ENCODE measurements at places on chromosomes 16 and 17.
A peak's percentile ranks its signal among the peaks of the same experiment; 100 is the strongest.

DNA sequence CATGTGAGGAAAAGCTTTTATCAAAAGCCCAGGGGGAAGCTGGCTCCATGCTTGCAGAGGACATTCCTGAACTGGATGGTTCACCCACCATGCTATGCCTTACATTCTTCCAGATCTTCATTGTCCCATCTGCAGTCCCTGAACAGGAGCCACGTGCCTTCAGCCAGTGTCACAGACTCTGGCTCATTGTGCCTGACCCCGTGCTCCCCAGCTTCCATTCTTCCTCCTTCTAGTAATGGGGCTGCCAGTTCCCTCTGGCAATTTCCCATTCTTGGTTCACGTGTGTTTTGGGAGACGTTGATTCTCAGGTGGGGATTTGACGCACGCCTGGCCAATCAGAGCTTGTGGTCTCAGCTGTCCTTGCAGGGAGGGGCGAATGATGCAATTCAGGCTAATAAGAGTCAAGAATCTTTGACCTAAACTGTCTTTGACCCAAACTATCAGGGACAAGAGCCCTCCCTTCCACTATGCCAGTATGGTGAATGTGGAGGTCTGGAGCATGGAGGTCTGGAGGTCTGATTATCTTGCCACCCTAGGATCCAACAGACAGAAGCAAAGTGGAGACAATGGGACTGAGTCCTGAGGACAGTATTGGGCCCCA, 52.7 kb downstream of the IRX6 start:
- no peak for DNase-seq

DNA sequence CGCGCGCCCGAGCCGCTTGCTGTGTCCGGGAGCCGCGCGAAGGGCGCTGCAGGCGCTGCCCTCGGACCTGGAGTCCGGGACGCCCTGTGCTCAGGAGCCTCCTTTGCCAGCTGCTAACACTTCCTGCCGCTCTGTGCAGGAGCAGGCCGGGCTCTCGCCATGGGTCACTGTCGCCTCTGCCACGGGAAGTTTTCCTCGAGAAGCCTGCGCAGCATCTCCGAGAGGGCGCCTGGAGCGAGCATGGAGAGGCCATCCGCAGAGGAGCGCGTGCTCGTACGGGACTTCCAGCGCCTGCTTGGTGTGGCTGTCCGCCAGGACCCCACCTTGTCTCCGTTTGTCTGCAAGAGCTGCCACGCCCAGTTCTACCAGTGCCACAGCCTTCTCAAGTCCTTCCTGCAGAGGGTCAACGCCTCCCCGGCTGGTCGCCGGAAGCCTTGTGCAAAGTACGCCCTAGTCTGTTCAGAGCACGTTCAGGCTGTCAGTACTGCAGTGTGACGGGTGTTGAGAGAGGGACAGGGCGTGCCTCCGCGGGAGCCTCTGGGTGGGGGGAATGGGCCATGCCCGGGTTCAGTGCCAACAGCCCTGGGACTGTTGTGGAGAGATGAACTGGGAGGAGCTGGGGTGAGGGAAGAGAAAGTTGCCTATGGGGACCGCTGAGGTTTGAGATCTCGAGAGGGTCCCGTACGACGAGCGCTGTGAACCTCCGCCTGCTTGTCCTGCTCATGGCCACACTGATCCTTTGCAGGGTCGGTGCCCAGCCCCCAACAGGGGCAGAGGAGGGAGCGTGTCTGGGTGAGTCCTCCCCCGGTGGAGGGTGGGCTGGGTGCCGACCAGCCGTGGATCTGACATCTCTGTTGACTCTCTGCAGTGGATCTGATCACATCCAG, 1.3 kb downstream of the ZNF276 start:
- DNase-seq, result no peak

DNA sequence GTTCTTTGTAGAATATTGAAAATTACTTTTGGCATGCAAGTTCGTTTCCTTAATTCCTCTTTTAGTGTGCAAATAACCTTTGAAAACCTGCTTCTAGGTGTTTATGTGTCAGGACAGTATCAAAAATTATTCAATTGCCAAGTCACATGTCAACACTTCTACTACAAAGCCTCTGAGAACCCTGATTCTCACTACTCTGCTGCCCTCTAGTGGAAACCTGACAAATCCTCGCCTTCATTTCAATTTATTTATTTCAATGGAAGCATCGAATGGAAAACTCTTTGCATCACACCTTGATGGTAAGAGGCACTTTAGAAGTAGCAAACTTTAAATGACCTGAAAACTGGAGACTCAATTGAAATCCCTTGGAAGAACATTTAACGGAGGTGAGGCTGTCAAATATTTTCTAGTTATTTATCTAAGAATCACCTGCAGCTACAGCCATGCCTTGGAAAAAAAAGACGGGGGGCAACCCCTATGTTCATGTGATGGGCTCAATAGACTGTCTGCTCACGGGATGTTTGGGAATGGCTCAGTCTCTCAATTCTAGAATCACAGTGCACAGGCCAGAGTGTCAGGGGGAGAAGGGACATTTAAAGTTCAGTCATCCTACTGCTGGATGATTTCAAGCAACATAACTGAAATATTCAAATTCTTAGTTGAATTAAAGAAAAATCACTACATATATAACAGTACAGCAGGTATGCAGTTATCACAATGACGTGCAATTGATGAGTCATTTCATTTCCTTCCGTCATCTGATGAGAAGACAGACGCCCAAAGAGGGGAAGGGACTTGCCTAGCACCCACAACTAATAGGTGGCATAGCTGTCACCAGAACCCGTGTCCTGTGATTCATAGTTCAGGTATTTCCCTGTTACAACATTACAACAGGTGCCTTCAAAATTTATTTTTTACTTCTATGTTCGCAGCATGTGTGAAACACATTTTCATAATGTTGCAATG, 563.9 kb downstream of the TOX3 start:
- DNase-seq, result peak; percentile 25

- no peak for DNase-seq
Observed at GRCh38 chr17:65254166-65254565, 117.0 kb downstream of the RGS9 start.

- DNase-seq, result peak; percentile 85
Observed at GRCh38 chr16:84532291-84532724, 27.8 kb upstream of the MEAK7 start.

GRCh38 chr16:14509675-14510132, 120.4 kb downstream of the PARN start:
- no peak for DNase-seq

GRCh38 chr17:35749560-35750412, 3.3 kb downstream of the GAS2L2 start:
- DNase-seq, result no peak

DNA sequence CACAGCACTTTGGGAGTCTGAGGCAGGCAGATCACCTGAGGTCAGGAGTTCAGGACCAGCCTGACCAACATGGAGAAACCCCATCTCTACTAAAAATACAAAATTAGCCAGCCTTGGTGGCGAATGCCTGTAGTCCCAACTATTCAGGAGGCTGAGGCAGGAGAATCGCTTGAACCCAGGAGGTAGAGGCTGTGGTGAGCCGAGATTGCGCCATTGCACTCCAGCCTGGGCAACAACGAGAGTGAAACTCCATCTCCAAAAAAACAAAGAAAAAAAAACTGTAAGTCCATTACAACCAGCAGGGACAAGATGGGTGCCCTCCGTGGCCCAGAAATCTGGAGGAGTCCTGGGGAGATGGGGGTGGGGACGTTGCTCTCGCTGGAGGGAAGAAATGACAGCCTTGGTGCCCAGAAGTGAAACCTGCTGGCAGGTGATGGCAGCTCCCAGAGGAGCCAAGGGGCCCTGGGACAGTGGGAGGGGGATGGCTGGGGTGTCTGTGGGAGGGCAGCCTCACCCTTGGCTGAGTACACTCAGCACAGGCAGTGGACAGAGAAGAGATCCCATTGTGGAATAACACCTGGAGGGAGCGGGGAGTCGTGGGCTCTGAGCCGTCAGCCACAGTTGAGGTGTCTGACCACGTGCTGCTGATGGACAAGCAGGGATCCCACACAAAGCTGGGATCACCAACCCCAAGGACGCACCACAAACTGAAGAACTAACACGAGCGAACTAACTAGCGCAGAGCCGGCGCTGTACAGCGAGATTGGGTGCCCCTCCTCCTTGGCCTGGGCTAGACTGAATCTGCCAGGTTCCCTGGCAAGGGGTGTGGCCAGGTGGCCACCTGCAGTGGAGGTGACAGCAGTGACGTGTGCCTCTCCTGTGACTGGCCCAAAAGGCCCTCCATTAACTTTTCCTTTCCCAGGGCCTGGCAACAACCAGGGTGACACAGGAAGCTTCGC, 46.9 kb upstream of the BAHCC1 start:
- no peak for DNase-seq

GRCh38 chr16:9840761-9841665, 341.2 kb downstream of the GRIN2A start:
- DNase-seq, result no peak

DNA sequence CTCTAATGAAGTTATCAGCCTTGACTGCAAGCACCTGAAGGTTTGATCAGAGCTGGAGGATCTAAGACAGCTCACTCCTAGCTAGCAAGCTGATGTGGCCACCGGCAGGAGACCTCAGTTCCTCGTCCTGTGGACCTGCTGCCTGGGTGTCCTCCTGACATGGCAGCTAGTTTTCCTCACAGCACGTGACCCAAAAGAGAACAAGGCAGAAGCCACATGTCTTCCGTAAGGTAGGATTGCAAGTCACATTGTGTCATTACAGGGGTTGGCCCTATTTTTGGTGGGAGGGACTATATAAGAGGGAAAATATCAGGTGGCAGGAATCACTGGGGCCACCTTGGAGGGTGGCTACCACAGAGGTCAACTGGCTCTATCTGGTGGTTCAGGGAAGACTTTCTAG, 18.1 kb upstream of the WWOX start:
- no peak for DNase-seq

GRCh38 chr16:67672306-67672705, 5.7 kb downstream of the C16orf86 start:
- DNase-seq, result no peak

DNA sequence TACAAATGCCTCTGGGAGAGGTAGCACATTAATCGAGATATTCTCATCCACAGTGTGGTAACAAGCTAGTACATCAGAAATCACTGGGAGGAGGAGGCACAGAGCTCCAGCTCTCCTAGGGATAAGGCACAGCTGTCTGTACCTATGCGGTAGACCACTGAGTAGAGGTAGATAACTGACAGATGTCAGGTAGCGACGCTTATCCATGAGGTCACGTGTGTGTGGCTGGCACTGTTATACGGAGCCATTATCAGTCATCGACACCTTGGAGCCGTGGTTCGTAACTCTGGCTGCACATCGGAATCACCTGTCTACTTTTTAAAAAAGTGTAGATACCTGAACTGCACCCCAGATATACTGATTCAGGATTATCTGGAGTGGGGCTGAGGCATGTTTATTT, 102.4 kb downstream of the SNX11 start:
- no peak for DNase-seq

GRCh38 chr16:84013787-84014569, 28.6 kb downstream of the SLC38A8 start:
- DNase-seq, result peak; percentile 96

DNA sequence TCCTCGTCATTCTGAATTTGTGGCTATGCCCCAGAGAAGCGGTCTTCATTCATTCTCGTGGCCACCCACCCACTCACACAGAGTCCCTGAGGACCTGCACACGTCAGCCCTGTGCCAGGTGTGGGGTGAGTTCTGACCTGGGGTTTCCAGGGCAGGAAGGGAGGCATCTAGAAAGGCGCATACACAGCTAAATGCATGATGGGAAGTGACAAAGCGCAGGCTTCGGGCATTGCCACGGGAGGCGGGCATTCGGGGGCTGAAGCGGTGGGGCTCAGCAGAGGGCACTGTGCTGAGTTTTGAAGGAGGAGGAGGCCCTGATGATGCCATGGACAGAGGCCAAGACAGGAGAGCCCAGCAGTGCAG, 10.9 kb downstream of the UBALD2 start:
- DNase-seq, result no peak

- no peak for DNase-seq
Observed at GRCh38 chr16:9092978-9093344, 1.5 kb downstream of the HAPSTR1 start.

DNA sequence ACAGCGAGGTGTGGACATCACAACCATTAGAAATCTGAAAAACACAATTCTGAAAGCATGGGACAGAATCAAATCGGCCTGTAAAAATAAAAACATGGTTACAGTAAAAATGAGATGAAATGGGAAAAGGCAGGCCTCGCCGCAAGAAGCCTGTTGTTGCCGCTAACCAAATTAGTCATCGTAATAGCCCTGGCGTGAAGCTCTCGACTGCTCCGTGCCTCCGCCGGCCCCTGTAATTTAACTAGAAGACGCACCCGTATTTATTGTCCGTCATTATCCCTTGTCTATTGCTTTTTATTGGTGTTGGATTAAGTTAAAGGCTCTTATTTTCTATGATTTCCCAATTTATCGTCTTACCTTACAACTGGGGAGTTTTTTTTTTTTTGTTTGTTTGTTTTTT, 334.6 kb upstream of the EEF2KMT start:
- no peak for DNase-seq

GRCh38 chr17:27985736-27986399, 56.6 kb upstream of the NLK start:
- no peak for DNase-seq

- DNase-seq, result no peak
Observed at GRCh38 chr16:8831871-8832716, 34.5 kb downstream of the PMM2 start.

DNA sequence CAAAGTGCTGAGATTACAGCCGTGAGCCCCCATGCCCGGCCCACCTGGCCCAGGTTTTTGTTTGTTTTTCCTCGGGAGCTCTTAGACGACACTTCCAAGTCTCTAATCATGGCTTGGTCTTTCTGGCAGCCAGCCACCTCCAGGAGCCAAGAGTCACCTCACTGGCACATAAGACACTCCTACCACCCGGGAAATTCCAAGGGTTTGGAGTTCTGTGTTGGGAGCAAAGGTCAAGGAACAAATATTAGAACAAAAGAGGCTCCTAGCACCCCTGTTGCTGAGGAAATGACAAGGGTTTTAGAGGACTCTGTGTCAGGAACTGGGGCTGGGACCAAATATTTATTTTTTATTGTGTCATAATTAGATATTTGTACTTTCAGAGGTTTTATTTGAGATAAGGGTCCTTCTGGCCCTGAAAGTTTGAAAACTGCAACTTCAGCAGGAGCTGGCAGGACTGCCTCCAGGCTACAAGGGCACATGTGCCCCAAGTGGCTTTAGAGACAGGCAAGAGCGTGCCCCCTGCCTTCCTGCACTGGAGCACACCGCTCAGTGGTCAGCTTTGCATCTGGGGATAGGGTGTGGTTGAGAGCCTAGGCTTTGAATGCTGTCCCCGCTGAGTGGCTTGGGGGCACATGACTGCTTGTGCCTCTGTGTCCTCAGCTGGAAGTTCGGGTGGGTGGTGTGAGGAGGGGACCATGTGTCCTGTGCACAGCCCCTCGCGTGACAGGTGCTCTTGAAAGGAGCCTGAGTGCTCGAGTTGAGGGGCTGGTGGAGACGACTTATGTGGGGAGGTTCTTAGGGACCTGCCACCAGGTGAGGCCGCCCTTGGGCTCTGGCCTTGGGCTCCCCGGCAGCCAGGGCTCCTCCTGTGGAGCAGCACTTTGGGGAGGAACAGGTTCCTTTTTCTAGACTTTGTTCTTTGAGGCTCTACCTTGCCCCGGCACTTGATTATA, 29.7 kb downstream of the MGRN1 start:
- peak; percentile 54 for DNase-seq

DNA sequence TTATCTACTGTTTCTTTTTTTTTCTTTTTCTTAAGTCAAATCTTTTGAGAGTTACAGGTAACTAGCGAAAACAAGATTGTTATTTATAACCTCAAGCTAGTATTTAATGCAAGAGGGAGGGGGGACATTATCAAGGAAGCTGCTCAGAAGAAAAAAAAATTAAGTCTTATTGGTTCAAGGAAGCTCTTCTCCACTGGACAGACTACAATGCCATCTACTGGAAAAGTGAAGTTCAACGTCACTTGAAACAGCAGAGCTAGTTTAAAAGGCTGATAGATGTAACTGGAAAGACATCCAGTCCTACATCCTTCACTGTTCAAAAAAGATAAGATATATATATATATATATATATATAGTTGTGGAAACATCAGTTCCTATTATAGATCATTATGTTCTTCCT, 418.0 kb upstream of the PSMD7 start:
- DNase-seq, result peak; percentile 78
